ENCODE measurements at places on chromosomes 6 and 20.

- DNase-seq = no peak
Measured at GRCh38 chr6:5521322-5521721, 260.0 kb downstream of the FARS2 start.

- DNase-seq = no peak
Measured at GRCh38 chr6:123997223-123997622, 193.6 kb downstream of the NKAIN2 start.

DNA sequence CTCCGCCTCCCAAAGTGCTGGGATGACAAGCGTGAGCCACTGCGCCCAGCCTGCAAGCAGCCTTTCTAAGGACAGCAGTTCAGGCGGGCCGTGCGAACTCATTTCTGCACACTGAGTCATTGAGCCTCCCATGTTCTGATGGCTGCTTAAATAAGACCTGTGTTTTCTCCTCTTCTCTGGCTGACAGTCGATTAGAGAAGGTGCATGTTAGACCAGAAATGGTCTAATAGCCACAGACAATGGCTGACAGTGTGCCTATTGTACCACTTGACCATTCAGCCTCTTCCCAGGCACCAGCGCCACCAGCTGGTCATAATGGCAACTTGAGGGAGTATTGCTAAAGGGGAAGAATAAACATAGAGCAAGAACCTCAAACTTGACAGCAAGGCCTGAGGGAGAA, 6.2 kb downstream of the CST11 start:
- DNase-seq = peak; percentile 46

DNA sequence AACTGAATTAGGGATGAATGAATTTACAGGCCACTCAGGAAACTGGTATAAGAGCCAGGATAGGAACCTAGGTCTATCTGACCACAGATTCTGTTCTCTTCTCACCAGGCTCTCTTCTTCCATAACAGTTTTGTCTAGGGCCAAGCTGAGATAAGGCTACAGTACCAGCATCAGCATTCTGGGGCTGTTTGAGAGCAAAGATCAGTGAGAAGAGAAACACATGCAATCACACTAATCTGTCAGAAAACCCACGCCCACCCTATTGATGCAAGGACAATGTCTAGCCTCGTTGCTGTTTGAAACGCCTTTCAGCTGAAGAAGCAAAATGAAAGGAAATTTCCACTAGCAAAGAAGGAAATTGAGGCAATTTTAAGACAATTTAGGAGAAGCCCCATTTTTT, 137.7 kb downstream of the LCA5 start:
- DNase-seq = no peak

DNA sequence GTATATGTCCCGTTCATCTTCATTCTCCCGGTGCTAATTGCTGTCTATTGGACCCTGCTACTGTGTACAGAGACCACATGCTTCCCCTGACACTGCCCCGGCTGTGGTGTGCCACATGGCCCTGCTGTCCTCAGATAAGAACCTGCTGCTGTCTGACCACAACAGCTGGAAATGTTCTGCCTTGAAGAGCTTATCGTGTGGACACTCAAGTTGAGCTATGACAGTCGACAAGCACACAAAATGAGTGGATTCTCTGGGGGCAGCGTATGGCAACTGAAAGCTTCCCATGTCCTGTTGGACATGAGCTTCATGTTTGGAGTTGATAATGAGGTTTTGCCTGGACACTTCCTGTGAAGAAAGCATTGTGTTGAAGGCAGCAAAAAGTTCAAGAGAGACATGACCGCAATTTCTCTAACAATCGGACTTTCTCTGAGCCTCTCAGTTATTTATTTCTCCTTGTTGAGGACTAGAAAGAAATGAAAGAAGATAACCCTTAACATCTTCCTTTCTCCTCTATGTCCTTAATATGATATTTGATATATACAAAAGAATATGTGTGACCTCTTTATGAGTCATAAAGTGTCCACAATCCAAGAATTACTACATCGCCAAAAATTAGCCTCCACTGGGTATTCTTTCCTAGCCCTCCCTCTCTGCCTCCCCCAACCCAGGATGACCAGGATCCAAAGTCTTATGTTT, 187.1 kb upstream of the TCF21 start:
- DNase-seq = peak; percentile 12

- no peak for DNase-seq
Measured at GRCh38 chr6:135257631-135258405, 76.7 kb downstream of the MYB start.

DNA sequence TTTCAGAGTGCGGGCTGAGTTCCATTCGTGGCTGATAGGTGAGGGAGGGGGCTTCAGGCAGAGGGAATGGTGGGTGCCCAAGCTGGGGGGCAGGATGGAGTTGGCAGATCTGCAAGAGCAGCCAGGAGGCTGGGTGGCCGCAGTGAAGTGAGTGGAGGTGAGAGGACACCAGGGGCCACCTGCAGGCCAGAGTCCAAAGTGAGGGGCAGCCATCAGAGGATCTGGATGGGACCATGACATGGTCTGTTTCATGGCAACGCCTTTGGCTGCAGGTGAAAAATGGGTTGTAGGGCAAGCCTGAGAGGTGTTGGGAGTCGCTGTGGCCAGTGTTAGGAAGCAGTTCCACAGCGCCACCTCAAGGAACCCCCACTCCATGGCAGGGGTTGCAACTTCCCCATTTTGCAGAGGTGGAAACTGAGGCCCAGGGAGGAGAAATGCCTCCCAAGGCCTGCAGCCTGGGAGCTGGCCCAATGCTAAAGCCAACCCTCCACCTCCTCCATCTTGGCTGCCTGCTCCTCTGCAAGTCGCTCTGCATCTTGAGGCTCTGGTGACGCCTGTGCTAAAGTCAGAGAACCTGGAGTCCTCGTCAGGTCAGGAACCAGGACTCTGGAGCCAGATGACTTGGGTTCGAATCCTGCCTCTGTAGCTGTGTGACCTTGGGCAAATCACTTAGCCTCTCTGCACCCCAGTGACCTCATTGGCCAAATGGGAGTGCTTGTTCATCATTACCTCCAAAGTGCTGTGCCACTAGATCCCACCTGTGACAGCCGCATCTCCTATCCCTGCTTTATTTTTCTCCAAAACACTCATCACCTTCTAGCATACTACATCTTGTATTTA, 153.8 kb downstream of the CEBPB start:
- no peak for DNase-seq

DNA sequence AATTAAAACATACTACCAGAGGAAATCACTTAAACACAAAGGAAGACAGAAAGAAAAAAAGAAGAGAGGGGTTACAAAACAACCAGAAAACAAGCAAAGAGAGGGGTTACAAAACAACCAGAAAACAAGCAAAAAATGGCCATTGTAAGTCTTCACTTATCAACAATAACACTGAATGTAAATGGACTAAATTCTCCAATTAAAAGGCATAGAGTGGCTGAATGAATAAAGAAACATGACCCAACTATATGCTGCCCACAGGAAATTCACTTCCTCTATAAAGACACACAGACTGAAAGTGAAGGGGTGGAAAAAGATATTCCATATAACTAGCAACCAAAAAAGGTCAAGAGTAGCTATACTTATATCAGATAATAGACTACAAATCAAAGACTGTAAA, 180.0 kb downstream of the WDR27 start:
- no peak for DNase-seq

- DNase-seq = no peak
Measured at GRCh38 chr6:44730771-44731391, 343.4 kb downstream of the CDC5L start.

GRCh38 chr20:38197217-38197616, 32.1 kb upstream of the TGM2 start:
- no peak for DNase-seq

DNA sequence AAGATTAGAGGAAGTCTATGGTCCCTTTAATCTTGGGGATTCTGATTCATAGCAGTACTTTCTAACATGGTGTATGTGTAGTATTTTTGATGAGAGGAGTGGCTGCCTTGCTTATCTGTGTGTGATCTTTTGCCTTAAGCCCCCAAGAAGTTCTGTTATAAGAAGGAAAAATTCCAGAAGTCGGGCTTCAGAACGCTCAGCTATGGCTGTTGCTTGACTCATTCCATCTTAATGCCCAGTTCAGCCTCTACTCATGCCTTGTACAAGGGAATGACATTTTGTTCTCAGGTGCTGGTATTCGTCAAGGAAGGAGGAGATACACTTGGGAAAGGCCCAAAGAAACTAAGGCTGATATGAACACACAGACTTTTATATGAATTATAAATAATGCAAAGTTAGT, 713.0 kb upstream of the MARCKS start:
- DNase-seq = no peak

All from hematopoietic multipotent progenitor cell treated with erythropoietin and hydrocortisone succinate and interleukin-3 and kit ligand, for 17 days (in vitro differentiated cells).